Left lung (tissue), 14 donors: ENCODE measurements at places on chromosomes 7 and 10. TPM values are rescaled to one million over a fixed set of nuclear protein-coding genes. Genes with fewer than 3 reads are reported as not detected.

SMO gene
- polyA plus RNA-seq = 64.4 TPM

- no peak for DNase-seq
Observed at GRCh38 chr7:49229246-49229645, 304.9 kb downstream of the CDC14C start.

IFIT3 gene
- 13.6 TPM for polyA plus RNA-seq

C10orf105 gene
- 0.71 TPM for polyA plus RNA-seq

DNA sequence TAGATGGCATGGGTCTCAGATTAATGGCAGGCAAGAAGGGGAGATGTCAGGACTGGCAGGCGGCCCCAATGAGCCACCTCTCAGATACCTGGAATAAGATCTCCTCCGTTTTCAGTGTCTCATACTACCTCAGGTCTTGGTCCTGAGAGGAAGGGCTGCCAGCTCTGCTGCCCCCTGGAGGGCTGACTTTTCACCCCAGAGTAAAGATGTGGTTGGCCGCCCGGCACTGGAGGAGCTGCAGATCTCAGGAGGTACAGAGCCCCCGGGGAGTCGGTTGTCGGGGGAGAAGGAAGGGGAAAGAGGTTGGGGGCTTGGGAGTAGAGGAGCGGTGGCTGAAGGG is 642 bp upstream of the COL13A1 start:
- peak; percentile 69 for DNase-seq

- no peak for DNase-seq
Observed at GRCh38 chr10:70493660-70494234, 15.2 kb downstream of the PALD1 start.

- no peak for DNase-seq
Observed at GRCh38 chr10:104612571-104613205, 28.4 kb upstream of the SORCS3 start.

GRCh38 chr7:34315032-34315431 is 343.0 kb upstream of the NPSR1 start:
- no peak for DNase-seq
